Endodermal cell (in vitro differentiated cells): ENCODE measurements at places on chromosomes 5 and 9.

- no peaks in the 10 kb centered on the region for H3K36me3 ChIP-seq
- H3K27ac ChIP-seq, result no peak overlapping the region
- H3K4me3 ChIP-seq, result no peak overlapping the region
- H3K4me1 ChIP-seq, result peaks cover 11% of the 10 kb centered on the region
These were observed 502.0 kb downstream of the BNC2 start for GRCh38 chr9:16368237-16369087.

GRCh38 chr9:89640361-89640760 lies 35.5 kb downstream of the GADD45G start:
- H3K4me3 ChIP-seq, result no peak overlapping the region
- no peak overlapping the region for H3K27ac ChIP-seq
- no peaks in the 10 kb centered on the region for H3K36me3 ChIP-seq
- peaks cover 18% of the 10 kb centered on the region for H3K4me1 ChIP-seq

GRCh38 chr5:57719216-57719615 lies 236.6 kb upstream of the ACTBL2 start:
- DNase-seq, result no peak
- no peak overlapping the region for H3K4me3 ChIP-seq
- no peaks in the 10 kb centered on the region for H3K36me3 ChIP-seq
- H3K27me3 ChIP-seq, result no peaks in the 10 kb centered on the region

- H3K27me3 ChIP-seq, result no peaks in the 10 kb centered on the region
- no peaks in the 10 kb centered on the region for H3K36me3 ChIP-seq
- H3K27ac ChIP-seq, result no peak overlapping the region
- peak; percentile 93 for DNase-seq
- H3K4me1 ChIP-seq, result no peaks in the 10 kb centered on the region
- H3K4me3 ChIP-seq, result no peak overlapping the region
These were observed 127.4 kb downstream of the BARX1 start for GRCh38 chr9:93827545-93828330.

GRCh38 chr9:83196946-83197345 lies 134.0 kb upstream of the RASEF start:
- no peak for DNase-seq
- H3K4me3 ChIP-seq, result no peak overlapping the region
- no peaks in the 10 kb centered on the region for H3K36me3 ChIP-seq

- H3K27ac ChIP-seq, result no peak overlapping the region
- peak; percentile 65 for DNase-seq
- no peak overlapping the region for H3K4me3 ChIP-seq
These were observed 59.0 kb upstream of the DPYSL3 start for GRCh38 chr5:147568710-147569406.

- no peak for DNase-seq
- H3K36me3 ChIP-seq, result peaks cover 39% of the 10 kb centered on the region
- peaks cover 15% of the 10 kb centered on the region for H3K4me1 ChIP-seq
- H3K4me3 ChIP-seq, result no peak overlapping the region
- no peaks in the 10 kb centered on the region for H3K27me3 ChIP-seq
- no peak overlapping the region for H3K27ac ChIP-seq
These were observed 101.3 kb upstream of the DMRT1 start for GRCh38 chr9:740221-740620.

DNA sequence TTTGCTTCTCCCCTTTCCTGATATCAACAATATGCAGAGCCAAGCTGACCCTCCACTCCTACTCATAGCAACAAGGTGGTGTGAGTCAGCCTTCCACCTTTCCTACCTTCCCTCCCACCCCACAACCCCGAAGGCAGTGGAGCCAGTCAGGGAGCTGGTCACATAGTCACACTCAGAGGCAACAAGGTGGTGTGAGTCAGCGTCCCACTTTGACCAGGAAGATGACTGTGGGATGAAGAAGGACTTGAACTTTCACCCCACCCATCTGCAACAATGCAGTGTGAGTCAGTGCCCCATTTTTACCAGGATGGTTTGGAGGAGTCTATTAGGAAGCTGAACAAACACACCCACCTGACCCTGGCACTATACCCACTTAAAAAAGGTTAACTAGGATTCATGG lies 30.1 kb upstream of the ZNF782 start:
- H3K4me3 ChIP-seq, result no peak overlapping the region
- no peak for DNase-seq
- H3K36me3 ChIP-seq, result no peaks in the 10 kb centered on the region
- no peaks in the 10 kb centered on the region for H3K4me1 ChIP-seq
- H3K27ac ChIP-seq, result no peak overlapping the region
- H3K27me3 ChIP-seq, result no peaks in the 10 kb centered on the region

DNA sequence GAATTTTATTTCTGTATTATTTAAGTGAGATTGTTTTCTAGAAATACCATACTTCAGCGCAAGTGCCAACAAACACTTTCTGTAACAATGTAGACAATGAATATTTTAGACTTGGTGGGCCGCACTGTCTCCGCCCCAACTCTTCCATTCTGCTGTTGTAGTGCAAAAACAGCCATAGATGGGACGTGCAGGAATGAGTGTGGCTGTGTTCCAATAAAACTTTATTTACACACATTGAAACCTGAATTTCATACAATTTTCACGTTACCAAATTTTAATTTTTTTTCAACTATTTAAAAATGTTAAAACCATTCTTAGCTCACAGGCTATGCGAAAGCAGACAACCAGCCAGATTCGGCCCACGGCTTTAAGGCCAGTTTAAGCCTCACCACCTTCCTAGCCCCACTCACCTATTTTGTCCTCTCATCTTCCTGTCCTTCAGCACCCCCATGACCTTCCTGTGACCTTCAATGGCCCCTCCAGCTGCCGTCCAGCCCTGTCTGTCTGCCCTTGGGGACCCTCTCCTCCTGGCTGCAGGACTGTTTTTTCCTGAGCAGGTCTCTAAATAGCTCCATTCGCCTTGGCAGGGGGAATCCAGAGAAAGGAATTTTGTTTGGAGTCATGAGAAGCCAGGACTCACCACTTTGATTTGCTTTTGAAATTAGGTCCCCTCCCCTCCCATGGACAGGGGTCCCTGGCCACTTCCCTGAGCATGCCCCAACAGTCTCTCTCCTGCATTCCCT lies 11.2 kb upstream of the ANXA6 start:
- no peaks in the 10 kb centered on the region for H3K4me1 ChIP-seq
- no peak overlapping the region for H3K4me3 ChIP-seq

GRCh38 chr5:116581910-116582309 lies 7.3 kb upstream of the SEMA6A start:
- no peaks in the 10 kb centered on the region for H3K36me3 ChIP-seq
- H3K4me1 ChIP-seq, result no peaks in the 10 kb centered on the region

DNA sequence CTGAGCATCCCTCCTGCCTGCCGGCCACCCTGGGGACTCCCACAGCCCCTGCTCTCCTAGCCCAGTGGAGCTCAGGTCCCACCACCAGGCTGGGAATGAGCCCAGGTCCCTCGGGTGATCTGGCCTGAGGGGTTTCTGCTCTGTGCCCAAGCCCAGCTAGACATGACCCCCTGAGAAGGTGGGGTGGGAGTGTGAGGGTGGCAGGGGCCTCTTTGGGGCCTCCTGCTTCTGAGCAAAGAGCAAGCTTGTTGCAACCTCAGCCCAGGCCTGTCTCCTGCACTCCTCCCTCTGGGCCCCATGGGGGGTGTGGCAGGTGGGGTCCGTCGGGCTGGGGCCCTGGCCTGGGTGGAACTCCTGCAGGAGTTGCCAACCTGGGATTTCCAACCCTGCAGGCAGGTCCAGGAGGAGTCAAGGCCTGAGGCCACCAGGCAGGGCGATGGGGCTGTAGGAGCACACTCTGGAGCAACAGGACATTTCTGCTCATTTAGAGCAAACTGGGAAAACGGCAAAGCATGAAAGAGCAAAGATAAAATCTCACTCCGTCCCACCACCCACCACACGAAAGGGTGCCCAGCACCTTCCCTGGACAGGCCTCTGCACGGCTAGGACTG lies 11.4 kb upstream of the NRARP start:
- peaks cover 5% of the 10 kb centered on the region for H3K4me1 ChIP-seq
- no peaks in the 10 kb centered on the region for H3K36me3 ChIP-seq
- no peak overlapping the region for H3K4me3 ChIP-seq
- peak; percentile 53 for DNase-seq
